Colonic mucosa (tissue), 4 donors: ENCODE measurements at places on chromosomes 1 and 21.
A peak's percentile ranks its signal among the peaks of the same experiment; 100 is the strongest.

DNA sequence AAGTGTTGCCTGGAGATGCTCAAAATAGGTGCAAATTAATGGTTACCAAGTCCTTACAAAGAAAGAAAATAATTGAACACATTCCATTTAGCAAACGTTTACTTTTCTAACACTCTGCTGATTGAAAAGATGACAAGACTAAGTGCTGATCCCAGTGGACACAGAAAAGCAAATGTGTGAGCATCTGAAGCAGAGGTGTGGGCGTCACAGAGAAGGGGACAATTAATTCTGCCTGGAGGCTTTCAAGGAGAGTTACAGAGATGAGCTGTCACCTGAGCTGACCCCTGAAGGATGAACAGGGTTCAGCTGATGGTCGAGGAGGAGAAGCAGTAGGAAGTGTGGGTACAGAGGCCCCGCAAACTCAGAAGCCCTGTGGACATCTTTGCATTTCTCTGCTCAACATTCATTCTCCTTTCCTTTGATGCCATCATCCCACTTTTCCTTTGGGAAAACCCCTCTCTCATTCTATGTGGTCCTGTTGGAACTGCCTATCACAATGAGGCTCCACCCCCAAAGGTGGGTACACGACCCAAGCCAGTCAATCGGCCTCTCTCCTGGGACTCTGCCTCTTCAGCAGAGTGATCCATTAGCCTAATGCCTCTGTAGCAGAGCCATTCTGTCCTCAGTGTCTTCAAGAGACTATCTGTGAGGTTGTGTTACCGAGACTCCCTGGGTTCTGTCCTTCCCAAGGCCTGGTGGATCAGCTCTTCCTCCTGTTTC lies 17.2 kb upstream of the PLA2G2E start:
- no peak for DNase-seq

- no peak for DNase-seq
Observed at GRCh38 chr21:36949171-36950141, 17.0 kb downstream of the HLCS start.

GRCh38 chr21:34908419-34909055 lies 140.6 kb downstream of the RUNX1 start:
- peak; percentile 62 for DNase-seq

DNA sequence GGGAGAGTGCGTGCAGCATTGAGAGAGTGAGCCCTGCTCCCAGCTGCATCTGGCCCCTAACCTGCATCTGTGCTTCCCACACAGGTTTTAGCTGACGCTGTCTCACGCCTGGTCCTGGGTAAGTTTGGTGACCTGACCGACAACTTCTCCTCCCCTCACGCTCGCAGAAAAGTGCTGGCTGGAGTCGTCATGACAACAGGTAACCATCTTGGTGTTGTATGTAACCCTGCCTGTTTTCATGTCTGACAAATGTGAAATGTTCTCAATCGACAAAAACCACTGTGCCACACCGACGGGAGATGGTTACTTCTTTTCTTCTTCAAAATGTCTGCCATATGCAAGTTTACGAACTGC lies 105.8 kb downstream of the ADARB1 start:
- DNase-seq, result no peak

DNA sequence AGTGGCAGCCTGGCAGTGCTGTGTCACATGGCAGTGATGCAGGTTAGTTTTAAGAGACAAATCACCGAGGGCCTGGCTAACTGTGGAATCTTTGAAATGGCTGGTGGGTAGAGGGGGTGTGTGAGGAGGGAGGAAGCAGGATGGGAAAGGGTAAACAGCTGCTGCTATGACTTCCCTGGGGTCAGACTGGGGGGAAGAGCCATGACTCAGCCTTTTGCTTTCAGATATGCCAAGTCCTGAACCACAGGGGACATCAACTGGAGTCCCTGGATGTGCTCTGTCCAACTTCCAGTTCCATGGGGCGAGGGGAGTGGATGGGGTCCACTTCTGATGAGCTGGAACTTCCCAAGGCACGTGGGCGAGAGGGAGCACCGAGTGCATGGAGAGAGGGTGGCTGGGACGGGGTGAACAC lies 121.1 kb upstream of the ADAR start:
- no peak for DNase-seq

DNA sequence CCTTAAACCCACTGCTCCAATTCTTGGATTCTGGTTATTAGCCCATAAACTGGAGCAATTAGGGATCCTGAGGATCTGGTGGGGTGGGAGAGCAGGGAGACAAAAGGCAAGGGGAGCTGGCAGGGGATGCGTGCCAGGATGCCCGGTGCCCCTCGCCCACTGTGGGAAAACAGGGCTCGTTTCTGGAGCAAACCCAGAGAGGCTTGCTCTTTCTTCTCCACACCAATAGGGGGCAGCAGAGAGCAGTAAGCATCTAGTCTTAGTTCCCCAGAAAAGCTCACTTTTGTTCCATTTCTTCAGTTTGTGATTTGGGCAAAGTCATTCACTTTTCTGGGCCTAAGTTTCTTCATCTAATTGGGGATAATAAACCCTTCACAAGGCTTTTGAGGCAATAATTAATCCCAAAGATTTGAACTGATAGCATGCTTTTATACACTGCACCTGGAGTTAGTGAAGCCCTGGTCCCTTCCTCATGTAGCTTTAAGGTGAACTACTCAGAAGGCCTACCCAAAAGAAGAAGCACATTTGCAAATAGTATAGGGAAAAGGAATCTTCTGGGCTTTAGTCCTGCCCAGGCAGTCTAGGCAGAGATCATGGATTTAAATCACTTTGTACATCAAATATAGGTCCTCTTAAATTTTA lies 160.6 kb upstream of the USP24 start:
- DNase-seq, result peak; percentile 55

DNA sequence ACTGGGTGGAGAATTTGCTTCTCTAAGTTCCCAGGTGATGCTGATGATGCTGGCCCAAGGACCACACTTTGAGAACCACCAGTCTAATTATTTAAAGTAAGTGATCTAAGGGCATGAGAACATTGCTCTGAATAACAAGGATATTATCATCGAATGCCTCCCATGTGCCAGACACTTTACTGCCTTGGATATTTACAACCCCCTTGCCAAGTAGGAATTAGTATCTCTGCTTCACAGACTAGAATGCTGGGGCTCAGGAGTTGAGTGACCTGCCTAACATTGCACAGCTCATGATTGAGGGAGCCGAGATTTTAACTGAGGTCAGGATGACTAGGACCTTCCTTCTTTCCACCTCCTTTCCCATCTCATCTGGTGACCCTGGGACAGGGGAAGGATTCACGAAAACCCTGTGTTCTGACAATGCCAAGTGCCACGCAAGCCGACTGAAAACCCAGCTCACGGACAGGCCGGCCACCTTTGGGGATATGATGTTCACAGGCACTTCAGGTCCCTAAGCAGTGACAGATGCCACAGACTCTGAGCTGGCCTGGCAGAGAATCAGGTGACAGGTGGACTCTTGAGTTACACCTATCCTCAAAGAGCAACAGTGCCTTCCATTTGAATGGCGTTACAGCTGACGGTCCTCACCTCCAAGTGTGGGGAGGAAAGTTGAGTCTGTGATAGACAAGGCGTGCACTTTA lies 230.7 kb downstream of the TOMM20 start:
- DNase-seq, result no peak

DNA sequence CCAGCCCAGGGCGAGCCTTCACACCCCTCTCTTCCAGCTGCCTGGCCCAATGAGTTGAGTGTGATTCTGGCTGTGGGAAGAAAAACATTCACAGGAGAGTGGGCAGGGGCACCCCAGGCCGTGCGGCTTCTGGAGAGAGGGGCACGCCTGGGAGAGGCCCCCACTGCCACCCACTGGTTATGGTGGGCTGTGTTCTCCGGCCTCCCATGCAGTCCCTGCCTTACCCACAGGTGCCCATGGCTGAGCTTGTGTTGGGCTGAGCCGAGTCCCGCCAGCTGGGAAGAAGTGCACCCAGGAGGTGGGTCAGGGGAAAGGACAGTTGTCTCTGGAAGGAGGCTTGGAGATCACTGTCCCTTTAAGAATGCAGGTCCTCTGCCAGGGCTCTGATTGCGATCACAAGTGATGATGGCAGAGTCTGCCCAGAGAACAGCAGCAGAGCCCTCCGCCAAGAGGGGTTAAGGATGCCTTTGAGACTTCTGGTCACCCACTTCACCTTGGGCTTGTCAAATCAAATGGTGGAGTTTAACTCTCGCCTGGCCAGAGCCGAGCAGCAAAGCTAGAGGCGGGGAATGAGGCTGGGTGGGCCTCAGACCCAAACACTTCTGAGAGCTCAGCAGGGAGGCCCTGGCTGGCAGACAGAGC lies 124.7 kb upstream of the ARHGEF16 start:
- no peak for DNase-seq

DNA sequence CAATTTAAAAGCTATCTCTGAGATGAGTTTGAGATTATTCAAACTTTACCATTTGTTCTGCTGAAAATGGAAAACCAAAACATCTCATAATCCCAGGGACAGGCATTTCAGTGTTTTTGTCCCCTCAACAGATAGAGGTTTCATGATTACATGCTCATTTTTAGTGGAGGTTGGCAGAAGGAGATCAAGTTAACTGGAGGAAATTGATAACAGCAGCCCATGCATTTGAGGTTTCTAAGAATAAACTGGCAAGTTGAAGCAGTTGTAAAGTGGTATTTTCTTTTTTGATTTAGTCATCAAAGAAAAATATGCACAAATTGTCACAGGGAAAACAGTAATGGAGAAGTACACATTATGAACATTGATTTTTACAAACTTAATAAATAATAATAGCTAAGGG lies 205.8 kb downstream of the PLA2G4A start:
- DNase-seq, result no peak

DNA sequence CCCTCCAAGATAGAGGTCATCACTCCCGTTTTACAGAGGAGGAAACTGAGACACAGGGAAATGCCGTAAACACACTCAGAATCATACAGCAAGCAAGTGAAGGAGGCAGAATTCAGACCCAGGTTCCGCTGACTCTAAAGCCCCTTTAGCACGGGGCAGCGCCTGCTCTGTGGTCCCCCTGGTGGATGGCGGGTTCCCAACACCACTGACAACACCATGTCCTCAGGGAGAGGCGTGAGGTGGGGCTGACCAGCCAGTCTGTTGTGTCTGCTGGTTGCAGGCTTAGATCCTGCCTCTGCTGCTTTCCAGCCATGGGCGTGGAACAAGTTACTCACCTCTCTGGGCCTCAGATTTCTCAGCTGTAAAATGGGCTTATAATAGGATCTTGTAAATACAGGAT lies 617.3 kb downstream of the MATN1 start:
- DNase-seq, result no peak

- DNase-seq, result no peak
Observed at GRCh38 chr1:171769171-171769570, 12.3 kb upstream of the METTL13 start.

- no peak for DNase-seq
Observed at GRCh38 chr1:89898695-89899470, 78.1 kb downstream of the LRRC8D start.

DNA sequence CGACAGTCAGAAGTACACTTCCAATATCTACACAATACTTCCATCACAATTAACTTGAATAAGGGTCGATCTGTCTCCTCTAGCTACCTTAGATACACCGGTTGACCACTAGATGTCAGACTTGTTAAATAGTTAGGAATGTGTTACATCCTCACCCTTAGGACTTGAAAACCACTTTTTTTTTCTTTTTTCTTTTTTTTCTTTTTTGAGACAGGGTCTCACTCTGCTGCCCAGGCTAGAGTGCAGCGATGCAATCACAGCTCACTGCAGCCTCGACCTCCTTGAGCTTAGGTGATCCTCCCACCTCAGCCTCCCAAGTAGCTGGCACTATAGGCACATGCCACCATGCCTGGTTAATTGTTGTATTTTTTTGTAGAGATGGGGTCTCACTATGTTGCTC lies 120.4 kb upstream of the GREM2 start:
- no peak for DNase-seq

- DNase-seq, result no peak
Observed at GRCh38 chr1:168513656-168514404, 30.0 kb downstream of the XCL2 start.
